ENCODE measurements at places on chromosomes 11 and 22. TPM values are rescaled to one million over a fixed set of nuclear protein-coding genes. Genes with fewer than 3 reads are reported as not detected.

TCN1 gene
- not detected for total RNA-seq

SLC22A8 gene
- total RNA-seq, result not detected

PLXNB2 gene
- 125 TPM for total RNA-seq

IRAG1 gene
- 12.7 TPM for total RNA-seq

CHRNA10 gene
- total RNA-seq, result 0.85 TPM

CRYBB2 gene
- total RNA-seq, result not detected

SLC22A6 gene
- total RNA-seq, result not detected

RNF214 gene
- 13.8 TPM for total RNA-seq

FAM83F gene
- under 0.01 TPM for total RNA-seq

MS4A7 gene
- not detected for total RNA-seq

APOA1 gene
- total RNA-seq, result not detected

IGF2 gene
- total RNA-seq, result 1.9 TPM

PNPLA3 gene
- 19.6 TPM for total RNA-seq

OR6T1 gene
- not detected for total RNA-seq

FCHSD2 gene
- 13.4 TPM for total RNA-seq

NADSYN1 gene
- 63.1 TPM for total RNA-seq

TEAD1 gene
- 332 TPM for total RNA-seq

ZW10 gene
- 21.4 TPM for total RNA-seq

MMP11 gene
- total RNA-seq, result 16.9 TPM

GRAP2 gene
- not detected for total RNA-seq

SERPIND1 gene
- not detected for total RNA-seq

DNAL4 gene
- total RNA-seq, result 18.6 TPM

OR51B5 gene
- total RNA-seq, result not detected

PDGFB gene
- total RNA-seq, result 0.12 TPM

DLG2 gene
- total RNA-seq, result 2.8 TPM

C11orf91 gene
- not detected for total RNA-seq

JAML gene
- total RNA-seq, result not detected

SEC14L6 gene
- not detected for total RNA-seq

DCDC1 gene
- total RNA-seq, result 0.32 TPM

OVOL1 gene
- not detected for total RNA-seq

API5 gene
- total RNA-seq, result 75.0 TPM

Measured in hair follicle dermal papilla cell (primary cell).